Activated T-helper 2 cell treated with anti-CD3 and anti-CD28 coated beads, Interferon-gamma antibody, Interleukin-2, Interleukin-4, amounts not matched to agents 10 μg/mL and 5 μg/mL and 100 μg/mL, durations not matched to agents 14 hours and 24 hours and 36 hours (primary cell): ENCODE measurements at places on chromosomes 4 and X. TPM values are rescaled to one million over a fixed set of nuclear protein-coding genes. Genes with fewer than 3 reads are reported as not detected.

- no peak for DNase-seq
Observed at GRCh38 chr4:124199755-124200154, 512.8 kb downstream of the ANKRD50 start.

The PRR32 gene
- not detected in 2 replicates for total RNA-seq

DNA sequence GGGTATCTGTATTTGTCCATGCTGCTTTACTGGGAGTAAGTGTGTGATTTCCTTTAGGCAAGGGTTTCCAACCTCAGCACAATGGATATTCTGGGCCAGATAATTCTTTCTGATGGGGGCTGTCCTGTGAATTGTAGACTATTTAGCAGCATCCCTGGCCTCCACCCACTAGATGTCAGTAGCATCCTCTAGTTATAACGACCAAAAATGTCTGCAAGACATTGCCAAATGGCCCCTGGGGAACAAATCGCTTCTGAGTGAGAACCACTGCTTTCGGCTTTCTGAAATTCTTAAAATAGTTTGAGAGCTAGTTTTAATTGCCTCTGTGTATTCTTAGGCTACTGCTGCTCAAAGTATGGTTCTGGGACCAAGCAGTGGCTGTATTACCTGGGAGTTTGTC is 81.2 kb upstream of the GPM6B start:
- no peak for DNase-seq

- no peak for DNase-seq
Observed at GRCh38 chrX:24168807-24169206, 19.3 kb downstream of the ZFX start.

The KDR gene
- total RNA-seq: not detected in 2 replicates

GRCh38 chr4:185232370-185232769 is 23.0 kb downstream of the SNX25 start:
- DNase-seq: no peak
